Activated CD4-positive, alpha-beta memory T cell treated with anti-CD3 and anti-CD28 coated beads, Interleukin-2, amount 10 ng/mL, durations not matched to agents 7 days and 5 days (primary cell): ENCODE measurements at places on chromosomes 3 and 15. TPM values are rescaled to one million over a fixed set of nuclear protein-coding genes. Genes with fewer than 3 reads are reported as not detected.

The KLHL24 gene
- 31.2 TPM for total RNA-seq

DNA sequence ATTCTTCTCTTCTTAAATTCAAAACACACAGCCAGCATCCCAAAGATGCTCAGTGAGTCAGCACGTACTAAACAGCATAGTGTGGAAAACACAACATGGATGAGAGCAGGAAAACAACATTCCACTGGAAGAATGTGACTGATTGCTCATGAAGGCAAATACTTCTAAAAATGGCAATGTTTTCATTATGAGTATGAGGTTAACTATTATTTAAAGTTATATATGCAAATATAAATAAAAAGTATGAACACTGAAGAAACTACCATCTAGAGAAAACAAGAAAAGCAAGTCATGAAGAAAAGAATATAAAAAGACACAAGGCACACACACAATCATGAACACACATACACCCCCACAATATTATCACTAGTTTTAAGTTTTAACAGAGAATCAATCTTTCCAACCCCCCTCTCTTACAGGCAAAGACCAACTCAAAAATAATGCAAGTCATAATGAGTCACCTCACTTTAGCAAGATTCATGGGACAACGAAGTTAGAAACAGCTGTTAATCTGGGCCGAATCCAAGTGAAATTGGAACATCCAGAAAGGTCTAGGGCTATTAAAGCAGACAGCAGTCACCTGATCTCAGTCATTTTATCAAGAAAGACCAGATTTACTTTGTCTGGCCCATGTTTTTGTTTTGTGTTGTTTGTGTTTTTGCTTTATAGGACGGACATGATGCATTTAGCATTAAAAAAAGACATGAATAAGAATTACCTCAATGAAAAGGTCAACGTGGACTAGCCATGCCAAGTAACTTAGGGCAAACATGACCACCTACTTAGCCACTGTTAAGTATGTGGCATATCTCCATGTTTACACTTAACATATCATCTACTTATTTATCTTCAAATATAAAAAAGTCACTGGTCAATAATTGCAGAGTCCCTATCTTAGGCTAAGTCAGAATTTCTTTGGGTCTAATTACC is 18.1 kb downstream of the GBE1 start:
- no peak overlapping the region for H3K27ac ChIP-seq
- no peaks in the 10 kb centered on the region for H3K4me1 ChIP-seq
- no peaks in the 10 kb centered on the region for H3K27me3 ChIP-seq
- no peak for DNase-seq

GRCh38 chr15:93066834-93067648 is 22.0 kb downstream of the RGMA start:
- no peaks in the 10 kb centered on the region for H3K36me3 ChIP-seq
- H3K4me1 ChIP-seq: peaks cover 2% of the 10 kb centered on the region
- no peak for DNase-seq
- peaks cover 18% of the 10 kb centered on the region for H3K27me3 ChIP-seq

The MYO1E gene
- total RNA-seq: 40.8 TPM
